ENCODE measurements at places on chromosomes 1 and 21.

- DNase-seq: no peak
Measured at GRCh38 chr1:26578167-26578566, 48.6 kb downstream of the RPS6KA1 start.

DNA sequence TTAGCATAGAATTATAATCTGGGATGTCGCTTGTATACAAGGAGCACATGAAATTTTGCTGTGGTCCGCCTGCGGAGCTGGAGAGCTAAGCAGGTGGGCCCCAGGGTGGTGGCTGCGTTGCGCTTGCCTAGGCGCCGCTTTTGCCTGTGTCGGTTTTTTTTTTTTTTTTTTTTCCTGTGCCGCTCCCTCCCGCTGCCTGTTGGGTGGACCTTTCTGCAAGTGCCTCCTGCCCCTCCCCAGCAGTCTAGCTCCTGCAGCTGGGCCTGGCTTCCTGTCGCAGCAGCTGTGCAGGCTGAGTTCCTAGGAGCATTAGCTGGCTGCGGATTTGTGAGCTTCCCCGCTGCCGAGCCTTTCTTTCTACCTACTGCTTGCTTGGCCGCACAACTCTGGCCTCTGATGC, 20.6 kb downstream of the PYHIN1 start:
- DNase-seq: peak; percentile 76

DNA sequence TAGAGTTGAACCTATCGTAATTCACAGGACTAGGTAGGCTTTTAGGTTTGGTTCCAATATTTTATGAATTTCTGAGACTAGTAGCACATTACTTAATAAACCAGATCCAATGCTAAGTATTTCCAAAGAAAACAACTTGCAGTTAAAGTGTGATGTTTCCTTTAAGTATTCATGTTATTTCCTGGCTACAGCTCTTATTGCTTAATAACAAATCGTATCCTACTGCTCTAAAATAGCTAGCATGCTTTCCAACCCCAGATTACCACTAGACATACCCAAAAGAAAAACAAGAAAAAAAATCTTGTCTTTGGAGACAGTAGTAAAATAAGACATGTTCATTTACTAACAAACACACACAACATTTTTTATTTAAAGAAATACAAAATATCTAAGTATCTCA, 898 bp downstream of the KRTAP27-1 start:
- DNase-seq: no peak

GRCh38 chr1:204580862-204581261, 64.7 kb downstream of the MDM4 start:
- DNase-seq: no peak

- no peak for DNase-seq
Measured at GRCh38 chr1:89604414-89604735, 28.5 kb upstream of the LRRC8C start.

DNA sequence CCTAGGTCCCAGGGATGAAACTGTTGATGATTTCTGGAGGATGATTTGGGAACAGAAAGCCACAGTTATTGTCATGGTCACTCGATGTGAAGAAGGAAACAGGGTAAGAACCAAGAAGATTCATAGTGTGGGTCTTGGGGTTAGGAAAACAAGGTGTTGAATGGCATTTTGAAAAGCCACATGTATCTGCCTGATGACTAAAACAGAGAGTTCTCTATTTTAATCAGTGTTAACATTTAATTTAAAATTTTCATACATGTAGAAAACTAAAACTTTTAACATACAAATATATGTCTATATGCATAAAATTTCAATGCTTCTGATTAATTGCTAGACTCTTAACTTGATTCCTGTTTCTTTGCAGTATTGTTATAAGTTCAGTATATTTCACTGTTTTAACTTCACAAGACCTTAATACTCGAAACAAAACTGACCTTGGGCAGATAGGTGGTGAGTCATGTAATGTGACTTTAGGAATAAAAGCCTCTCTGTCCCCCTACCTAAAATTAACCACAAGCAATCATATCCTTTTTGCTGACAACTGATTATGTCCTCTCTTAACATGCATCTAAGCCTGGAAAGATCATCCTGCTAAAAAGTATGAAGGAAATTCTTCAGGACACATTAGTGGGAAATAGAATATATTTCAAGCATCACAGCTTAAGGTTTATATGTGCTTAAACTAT, 95.6 kb downstream of the PTPRC start:
- no peak for DNase-seq

GRCh38 chr1:56639211-56639610, 5.9 kb upstream of the PRKAA2 start:
- no peak for DNase-seq

- DNase-seq: no peak
Measured at GRCh38 chr1:93695411-93696005, 13.9 kb upstream of the BCAR3 start.

DNA sequence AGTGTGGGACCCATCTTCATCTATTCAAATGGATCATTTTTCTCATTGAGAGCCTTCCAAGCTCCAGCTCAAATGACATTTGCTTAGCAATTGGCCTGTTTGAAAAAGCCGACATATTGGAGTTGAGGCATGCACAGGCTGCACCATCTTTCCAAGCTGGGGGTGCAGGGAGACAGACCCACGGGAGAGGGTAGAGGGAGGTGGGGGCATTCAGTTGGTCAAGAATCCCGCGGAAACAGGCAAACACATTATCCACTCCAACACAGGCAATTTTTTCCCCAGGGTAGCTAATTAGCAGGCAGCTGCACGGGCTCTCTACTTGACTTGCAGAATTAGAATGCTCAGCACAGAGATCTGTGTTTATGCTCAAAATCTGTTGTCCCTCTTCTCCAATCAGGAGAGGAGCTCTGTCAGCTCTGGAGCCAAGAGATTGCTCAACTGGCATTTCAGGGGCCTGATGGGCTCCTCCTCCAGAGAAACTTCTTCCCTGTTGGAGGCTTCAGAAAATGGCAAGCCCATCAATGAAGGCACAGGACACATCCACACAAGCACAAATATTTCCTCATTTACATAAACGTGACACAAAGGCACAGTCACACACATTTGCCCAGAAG, 267.8 kb downstream of the FOXD2 start:
- no peak for DNase-seq

DNA sequence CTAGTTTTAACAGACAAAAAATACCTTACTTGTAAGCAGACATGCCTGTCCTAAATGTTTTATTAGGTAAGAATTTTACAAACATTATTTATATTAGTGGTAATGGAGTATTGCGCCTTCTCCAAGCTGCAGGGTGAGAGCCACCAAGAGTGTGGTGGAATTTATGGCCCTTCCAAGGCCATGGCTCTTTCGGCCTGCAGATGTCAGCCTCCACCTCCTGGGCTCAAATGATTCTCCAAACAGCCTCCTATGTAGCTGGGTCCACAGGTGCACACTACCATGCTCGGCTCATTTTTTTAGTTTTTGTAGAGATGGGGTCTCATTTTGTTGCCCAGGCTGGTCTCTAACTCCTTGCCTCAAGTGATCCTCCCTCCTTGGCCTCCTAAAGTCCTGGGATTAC, 56.3 kb downstream of the ITGB3BP start:
- DNase-seq: no peak

- DNase-seq: no peak
Measured at GRCh38 chr1:45171575-45171974, 34.8 kb downstream of the ZSWIM5 start.

- peak; percentile 49 for DNase-seq
Measured at GRCh38 chr1:176073524-176074157, 133.4 kb downstream of the COP1 start.

GRCh38 chr1:156177919-156178654, 15.8 kb upstream of the SLC25A44 start:
- no peak for DNase-seq

DNA sequence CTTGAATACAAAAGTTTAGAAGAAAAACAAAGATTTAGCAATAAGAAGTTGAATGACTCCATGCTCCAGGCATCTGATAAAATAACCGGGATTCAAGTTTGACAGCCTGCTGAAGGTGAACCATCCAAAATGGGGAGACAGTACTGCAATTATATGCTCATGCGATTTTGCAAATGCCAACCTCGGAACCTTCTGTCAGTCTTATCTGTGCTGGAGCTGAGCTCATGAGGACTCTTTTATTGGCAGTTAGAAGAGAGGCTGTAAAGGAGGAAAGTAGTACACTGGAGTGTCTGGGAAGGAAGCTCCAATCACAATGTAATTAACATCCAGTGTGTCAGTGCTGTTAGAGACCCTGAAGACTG, 170.0 kb downstream of the GALNT2 start:
- DNase-seq: no peak

GRCh38 chr1:2382621-2383361, 8.6 kb downstream of the MORN1 start:
- peak; percentile 49 for DNase-seq

GRCh38 chr1:23593042-23593521, 33.8 kb upstream of the ID3 start:
- DNase-seq: no peak

DNA sequence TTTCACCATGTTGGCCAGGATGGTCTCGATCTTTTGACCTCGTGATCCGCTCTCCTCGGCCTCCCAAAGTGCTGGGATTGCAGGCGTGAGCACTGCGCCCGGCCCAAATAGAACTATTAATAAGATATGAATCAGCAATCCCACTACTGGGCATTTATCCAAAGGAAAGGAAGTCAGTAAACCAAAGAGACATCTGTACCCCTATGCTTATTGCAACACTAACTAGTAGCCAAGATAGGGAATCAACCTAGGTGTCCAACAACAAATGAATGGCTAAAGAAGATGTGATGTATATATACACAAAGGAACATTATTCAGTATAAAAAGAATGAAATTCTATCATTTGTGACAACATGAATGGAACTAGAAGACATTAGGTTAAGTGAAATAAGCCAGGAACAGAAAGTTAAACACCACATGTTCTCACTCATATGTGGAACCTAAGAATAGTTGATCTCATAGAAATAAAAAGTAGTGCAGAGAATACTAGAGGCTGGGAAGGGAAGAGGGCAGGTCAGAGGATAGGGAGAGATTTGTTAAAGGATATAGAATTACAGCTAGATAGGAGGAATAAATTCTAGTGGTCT, 48.8 kb downstream of the XPR1 start:
- DNase-seq: peak; percentile 12

- DNase-seq: peak; percentile 78
Measured at GRCh38 chr1:26122988-26123973, 11.7 kb downstream of the PDIK1L start.

DNA sequence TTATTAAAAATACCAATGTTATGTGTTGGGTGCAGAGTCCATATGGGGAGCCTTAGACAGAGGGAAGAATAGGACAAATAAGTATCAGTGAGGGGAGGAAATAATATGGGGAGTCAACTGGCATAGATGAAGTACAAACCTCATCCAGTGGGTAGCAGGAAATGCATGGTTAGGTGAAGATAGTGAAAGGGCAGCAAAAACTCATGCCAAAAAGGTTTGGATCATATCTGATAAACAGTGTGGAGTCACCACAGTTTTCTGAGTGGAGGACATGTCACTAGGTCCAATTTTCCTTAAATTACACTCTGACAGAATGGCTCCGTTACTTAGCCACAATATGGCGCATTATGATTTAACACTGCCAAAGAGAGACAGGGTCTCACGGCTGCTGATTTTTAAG, 10.3 kb downstream of the DUSP23 start:
- DNase-seq: no peak

- DNase-seq: no peak
Measured at GRCh38 chr1:9900142-9901043, 9.7 kb downstream of the CTNNBIP1 start.

DNA sequence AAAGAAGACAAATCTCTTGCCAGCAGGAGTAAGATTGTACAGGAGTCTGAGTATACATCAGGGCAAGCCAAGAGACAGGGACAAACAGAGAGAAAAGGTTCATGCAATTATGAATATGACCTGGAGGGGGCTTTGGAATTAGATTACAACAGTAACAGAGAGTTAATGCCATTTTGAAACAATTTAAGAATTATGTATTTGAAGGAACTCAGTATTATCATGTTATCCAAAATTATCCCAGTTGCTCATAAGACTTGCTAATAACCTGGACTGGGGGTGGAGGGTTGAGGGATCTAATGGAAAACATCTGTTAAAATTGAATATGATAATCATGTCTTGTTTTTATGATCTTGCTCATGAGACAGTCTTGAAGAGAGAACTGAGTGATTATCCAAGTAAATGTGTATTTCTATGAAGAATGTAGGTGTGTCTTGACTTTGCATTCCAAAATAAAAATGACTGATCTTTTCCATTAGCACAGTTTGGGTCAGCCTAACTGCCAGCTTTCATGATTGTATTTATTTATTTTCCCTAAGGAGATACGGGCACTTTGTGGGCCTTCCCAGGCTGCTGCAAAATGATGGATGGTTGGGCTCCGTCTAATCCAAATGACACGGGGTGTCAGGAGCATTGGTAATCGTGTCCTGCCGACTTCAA, 117.7 kb downstream of the ERG start:
- no peak for DNase-seq

DNA sequence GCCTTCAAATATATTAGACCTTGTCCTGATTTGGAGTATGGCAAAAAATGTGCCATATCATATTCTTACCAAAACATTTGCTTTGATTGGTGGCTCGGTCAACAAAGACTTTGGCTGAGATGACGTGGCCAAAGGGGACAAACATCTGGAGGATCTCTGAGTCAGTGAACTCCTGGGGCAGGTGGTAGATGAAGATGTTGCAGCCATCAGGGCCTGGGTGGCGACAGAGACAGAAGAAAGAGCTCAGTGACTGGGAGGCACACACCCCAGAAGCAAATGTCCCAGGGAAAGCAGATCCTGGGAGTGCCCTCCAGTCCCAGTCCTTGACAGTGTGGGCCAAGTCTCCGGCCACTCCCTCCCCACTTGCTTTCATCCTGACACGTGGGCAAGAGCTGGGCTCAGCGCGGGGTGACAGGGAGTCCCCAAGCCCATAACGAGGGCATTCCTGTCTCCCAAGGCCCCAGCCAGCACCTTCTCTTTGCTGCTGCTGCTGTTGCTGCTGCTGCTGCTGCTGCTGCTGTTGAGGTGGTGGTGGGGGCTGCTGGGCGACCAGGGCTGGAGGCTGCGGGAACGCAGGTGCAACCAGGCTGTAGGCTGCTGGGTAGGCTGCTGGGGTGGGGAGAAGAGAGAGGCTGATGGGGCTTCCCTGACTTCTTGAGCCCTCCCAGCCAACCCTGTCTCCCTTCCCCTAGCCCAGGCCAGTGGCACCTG, 10.7 kb downstream of the CELF3 start:
- DNase-seq: peak; percentile 33

DNA sequence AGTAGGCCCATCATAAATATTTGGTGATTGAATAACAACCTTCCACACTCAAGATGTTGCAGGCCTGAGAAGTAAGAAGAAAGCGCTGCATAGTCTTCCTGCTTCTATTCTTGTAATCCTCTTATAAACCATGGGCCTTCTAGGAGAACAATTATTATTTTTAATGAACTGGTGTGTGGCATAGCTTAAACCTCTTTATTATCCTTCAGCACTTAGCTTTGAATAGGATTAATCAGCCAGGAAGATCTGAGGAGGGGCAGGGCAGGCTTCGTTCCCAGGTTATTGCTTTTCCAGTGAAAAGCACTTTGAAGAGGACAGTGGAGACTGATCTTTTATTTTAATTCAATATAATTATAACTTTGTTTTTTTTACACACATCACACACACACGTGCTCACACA, 42.3 kb downstream of the KIF26B start:
- no peak for DNase-seq

GRCh38 chr1:181637998-181638397, 154.7 kb downstream of the CACNA1E start:
- no peak for DNase-seq

- DNase-seq: peak; percentile 100
Measured at GRCh38 chr1:8873506-8874229, 4.8 kb downstream of the ENO1 start.

All from Daoy (cell line).